ENCODE measurements at places on chromosomes 7 and 10.

DNA sequence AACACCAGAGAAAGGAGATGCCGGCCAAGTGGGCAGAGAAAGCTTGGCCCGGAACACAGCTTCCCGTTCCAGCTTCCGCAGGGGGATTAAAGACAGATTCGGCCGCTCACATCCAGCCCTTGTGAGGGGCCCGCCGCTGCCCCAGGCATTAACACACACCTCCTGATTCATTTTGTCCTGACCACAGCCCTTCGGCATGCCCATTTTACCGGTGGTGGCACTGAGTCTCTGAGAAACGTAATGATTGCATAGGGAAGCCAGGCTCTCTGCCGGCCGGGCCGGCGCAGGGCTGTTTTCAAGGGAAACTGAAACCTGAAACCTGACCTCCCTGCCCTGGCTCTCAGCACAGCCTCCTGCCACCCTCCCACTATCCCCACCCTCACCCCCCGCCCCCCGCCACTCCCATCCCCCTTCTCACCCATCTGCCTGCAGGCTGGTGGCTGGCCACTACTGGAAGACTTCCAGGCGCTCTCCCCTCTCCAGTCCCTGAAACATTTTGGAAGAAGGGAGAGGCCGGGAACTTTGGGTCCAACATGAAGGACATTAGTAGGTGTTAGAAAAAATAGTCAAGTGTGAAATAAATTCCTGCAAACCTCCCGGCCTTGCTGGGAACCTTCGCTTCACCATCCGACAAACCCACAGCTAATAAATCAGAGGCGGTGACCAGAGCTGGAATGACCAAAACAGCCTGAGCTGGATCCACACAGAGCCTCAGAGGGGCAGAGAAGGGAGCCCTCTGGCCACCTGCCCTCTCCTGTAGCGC is 83.5 kb upstream of the CUX1 start:
- DNase-seq, result no peak

DNA sequence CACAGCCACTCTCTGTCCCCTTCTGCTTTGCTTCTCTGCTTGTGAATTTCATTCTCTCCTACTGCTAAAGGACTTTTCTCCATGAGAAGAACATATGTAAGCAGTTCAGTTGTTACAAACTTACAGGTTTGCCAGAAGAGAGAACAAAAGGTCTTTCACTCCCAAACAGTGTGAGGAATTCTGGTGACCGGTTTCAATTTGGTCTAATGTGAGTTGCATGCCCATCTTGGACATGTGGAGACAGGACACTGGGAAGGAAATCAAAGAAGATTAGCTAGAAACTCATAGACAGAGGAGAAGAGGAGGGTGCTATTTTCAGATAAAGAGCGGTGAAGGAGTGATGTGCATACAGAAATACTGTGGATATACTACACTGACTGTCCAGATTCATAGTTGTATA is 209.5 kb upstream of the INHBA start:
- DNase-seq, result no peak

- peak; percentile 64 for DNase-seq
Measured at GRCh38 chr7:13850185-13850752, 139.2 kb downstream of the ETV1 start.

- no peak for DNase-seq
Measured at GRCh38 chr10:117502421-117503243, 39.9 kb upstream of the EMX2 start.

DNA sequence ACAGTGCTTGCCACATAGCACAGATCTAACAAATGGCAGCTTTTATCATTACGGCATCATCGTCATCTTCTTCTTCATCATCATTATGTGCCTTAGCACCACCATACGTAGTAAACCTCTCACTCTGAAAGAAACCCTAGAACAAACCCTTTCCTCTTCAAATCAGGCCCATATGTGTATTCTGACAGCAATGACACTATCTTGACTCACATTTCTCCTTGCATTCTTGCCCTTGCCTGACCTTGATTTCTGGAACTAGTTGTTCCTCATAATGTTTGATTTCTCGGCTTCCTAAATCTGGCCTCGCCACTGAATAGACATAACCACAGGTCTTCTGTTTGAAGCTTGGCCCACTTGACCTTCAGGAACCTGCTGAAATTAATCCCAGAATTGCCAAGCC is 115.3 kb downstream of the DGKI start:
- DNase-seq, result no peak

DNA sequence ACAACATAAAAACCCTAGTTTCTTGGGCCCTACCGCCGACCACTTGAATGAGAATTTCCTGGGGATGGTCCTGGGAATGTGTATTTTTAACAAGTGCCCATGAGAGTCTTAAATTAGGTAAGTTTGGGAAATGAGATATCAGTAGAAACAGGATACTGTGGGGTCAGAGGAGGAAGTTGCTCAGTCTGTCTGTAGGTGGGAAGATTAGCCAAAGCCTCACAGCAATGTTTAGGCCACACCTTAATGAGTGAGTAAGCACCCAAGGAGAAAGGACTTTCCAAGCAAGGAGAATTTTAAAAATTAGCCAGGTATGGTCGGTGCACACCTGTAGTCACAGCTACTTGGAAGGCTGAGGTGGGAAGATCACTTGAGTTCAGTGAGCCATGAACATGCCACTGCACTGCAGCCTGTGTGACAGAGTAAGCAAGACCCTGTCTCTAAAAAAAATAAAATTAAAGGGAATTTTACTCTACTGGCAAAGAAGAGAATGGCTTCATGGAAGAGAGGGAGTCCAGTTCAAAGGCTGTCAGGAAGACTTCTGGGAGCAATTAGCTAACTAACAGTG is 31.9 kb downstream of the PAPSS2 start:
- no peak for DNase-seq

DNA sequence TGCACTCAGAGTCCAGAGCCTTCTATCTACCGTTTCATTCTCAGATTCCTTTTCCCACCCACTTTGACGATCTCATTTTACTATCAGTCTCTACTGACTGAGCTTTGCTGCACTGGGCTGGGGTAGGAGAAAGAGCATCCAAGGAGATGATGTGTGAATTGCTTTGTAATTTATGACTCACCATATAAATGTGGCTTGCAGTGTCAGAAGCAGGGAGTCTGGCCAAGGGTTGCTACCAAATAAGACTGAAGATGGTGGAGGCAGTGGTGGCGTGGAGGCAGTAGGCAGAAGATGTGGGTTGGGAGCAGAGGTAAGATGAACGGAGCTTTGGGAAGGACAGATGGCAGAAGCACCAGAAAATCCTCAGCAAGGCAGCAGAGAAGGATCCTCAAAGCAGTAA is 73.3 kb upstream of the AGK start:
- no peak for DNase-seq

GRCh38 chr10:16597656-16598055 is 76.0 kb upstream of the C1QL3 start:
- DNase-seq, result no peak

GRCh38 chr10:71657604-71658466 is 61.7 kb downstream of the C10orf105 start:
- DNase-seq, result no peak

DNA sequence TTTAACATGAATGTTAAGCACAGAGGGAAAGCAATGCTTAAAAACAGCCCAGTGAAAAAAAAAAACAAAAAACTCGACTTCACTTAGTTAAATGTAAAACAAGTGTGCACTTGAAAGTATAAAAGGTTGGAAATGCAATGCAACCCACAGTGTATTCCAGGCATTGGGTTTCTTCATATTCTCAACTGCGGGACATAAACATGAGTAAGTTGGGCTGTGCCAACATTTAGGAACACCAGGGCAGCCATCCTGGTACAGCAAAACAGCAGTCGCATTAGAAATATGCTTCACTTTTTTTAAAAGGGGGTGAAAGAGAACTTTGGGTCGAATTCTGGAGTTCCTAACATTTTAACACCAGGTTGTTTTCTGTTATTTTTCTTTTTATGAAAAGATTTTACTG is 937 bp downstream of the STEAP1 start:
- DNase-seq, result no peak

DNA sequence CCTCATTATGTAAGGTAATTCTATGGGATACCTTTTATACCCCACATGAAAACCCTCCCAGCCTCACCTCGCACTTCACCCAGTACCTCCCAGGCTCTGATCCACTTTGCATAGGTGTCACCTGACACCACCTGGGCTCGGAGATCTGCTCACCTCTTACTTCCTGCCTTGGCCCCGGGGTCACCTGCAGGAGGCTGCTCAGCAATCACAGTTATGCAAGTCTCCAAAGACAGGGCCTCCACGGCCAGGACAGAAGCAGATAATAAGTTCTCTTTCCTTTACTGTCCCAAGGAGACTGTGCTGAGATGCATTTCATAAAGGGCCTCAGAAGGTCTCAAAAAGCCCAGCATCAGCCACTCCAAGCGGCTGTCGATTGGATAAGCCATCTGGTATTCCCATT is 112.4 kb upstream of the PPP2R2D start:
- DNase-seq, result no peak

- no peak for DNase-seq
Measured at GRCh38 chr7:131537571-131537978, 18.9 kb downstream of the PODXL start.

DNA sequence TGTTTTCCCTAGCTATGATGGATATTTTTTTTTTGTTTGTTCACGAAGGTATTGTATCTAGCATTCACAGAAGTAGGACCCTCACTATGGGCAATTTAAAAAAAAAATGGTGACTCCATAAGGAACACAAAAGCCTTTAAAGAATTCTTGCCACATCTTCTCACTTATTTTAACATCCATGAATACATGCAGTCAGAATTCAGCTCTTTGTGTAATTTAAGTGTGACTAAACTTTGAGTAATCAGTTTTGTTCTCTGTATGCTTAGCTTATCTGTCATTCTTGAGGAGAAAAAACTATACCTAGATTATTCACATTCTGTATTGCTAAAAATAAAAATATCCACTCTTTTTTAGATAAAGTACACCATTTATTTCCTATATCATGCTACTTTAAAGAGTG is 313.2 kb upstream of the KCND2 start:
- no peak for DNase-seq

DNA sequence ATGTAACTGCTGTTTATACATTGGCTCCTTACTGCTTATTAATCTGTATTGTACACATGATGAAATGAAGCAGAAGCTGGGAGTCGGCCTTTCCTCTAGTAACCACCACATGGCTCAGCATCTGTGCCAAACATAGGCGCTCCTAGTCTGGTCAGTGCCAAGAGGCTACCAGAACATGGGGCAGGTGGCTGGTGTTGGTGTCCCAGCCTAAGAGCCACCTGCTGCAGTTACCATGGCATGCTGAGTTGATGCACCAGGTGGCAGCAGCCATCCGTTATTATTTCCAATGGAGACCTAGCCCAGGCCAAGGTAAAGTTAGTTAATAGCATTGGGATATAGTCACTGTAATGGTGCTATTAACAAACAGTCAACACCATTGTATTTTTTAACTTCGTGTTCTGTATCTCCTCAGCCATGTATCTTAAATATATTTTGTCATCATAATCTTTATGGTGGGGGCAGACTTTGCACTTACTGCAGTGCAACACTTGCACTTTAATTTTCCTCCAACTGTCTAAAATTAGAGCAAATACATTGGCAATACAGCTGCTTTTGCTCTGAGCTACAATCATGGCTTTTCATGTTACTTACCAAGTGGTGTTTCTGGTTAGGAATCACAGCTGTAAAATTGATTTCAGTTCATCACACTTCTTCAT is 33.1 kb downstream of the HBP1 start:
- DNase-seq, result no peak

GRCh38 chr7:40527723-40528122 is 392.9 kb downstream of the SUGCT start:
- DNase-seq, result no peak

DNA sequence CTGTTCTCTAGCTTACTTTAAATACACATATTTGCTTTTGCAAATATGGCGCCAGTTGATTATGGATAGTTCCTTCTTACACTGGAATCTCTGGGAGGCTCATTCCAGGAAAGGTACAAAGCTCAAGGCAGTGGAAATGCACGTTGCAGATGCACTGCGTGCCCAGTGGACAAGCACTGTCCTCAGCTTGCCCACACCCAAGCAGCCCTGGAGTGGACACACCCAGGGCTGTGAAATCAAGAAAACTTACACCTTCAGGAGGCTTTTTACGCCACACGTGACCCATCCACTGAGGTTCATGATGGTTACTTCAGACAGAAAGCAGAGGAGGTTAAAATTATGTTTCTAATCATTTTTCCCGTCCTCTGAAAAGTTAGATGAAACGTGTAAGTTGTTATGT is 248.5 kb downstream of the VTI1A start:
- no peak for DNase-seq

DNA sequence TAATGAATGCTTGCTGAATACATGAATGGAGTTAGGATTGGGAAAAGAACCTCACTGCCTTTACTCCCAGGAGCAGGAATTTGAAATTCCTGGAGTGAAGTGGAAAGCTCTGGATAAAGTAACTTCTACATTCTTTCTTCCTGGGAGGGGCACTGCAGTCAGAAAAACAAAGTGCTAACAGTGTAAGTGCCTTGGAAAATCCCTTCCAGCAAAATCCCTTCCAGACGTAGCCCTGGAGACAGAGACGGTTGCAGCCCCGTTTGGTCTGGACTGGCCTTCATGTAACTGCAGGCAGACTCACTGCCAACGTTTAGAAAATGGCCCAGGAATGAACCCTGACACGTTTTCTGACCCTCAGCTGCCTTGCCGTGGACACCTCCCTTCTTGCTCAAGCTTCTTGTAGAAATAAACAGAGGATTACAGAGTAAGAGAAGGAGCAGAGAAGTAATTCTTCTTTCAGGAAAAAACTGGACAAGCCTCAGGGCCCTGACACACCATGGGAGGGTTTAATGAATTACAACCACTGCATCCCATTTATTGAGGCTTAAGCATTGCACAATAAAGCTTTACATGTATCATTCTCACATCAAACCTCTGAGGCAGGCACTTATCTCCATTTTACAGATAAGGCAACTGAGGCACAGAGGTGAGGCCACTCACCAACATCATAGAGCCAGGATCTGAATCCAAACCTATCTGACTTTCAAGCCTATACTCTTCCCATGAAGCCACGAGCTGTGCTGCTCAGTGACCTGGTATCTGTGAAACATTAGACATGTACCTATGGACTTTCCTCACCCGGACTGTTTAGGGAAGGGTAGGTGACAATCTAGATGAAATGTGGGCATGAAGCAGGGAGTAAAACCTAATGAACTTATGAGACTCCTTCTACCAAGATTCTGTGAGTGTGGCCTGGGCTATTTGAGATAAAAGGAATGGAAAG is 7.8 kb downstream of the ITPRIP start:
- DNase-seq, result peak; percentile 45

GRCh38 chr10:78314651-78315050 is 281.0 kb downstream of the RPS24 start:
- no peak for DNase-seq

Measured in T1000 (cell line).